ENCODE measurements at places on chromosomes 1 and 21.

DNA sequence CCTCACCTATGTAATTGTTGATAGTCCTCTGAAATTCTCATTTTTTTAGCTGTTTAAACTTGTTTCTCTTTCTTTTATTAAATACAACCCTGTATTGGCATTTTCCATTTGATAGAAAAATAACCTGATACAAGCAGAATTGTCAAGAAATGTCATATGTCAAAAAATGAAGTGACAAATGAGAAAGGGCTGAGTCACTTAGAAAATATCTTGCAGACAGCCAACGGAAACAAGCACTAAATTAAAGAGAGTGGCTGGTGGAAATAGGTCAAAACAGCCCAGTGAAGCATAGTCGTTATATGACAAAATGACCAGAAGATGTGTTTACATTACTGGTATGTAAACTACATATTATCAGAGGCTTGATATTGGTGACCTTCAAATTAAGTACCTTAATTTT is 484.4 kb downstream of the PLA2G4A start:
- no peak for ATAC-seq

- no peak for ATAC-seq
Observed at GRCh38 chr1:235225299-235225698, 64.2 kb upstream of the RBM34 start.

DNA sequence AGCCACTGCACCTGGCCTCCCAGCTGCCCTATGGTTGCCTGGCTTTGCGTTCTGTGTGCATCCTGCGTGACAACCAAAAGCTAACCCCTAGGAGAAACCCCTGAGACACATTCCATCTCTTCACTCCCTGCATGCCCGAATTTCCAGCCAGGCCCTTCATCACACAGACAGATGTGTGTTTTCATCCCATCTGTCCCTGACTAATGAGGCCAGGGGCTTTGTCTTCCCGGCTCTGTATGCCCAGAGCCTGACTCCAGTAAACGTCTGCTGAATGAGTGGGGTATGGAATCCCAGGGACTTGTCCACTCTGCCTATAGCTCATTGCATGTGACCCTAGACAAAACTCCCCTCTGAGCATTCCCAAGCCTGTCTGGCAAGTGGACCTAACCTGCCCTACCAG is 9.6 kb downstream of the ESPN start:
- ATAC-seq = no peak

DNA sequence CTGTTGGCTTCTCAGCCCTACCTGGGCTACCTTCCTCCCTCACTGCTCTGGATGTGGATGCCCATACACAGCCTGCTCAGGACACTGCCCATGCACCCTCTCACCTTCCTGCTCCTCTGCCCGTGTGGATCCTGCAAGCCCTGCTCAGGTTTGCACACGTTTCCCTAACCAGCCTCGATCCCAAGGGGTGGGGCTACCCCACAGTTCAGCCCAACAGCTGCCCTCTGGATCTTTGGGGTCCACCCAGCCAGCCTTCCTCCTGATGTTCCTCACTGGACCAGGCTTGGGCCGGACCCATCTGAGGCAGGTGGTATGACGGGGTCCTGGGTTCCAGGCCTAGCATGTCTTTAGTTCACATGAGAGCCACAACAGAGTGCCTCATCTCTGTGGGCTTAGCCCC is 4.7 kb downstream of the TMEM54 start:
- ATAC-seq = no peak

- ATAC-seq = no peak
Observed at GRCh38 chr1:173300061-173301044, 93.2 kb upstream of the TNFSF4 start.

DNA sequence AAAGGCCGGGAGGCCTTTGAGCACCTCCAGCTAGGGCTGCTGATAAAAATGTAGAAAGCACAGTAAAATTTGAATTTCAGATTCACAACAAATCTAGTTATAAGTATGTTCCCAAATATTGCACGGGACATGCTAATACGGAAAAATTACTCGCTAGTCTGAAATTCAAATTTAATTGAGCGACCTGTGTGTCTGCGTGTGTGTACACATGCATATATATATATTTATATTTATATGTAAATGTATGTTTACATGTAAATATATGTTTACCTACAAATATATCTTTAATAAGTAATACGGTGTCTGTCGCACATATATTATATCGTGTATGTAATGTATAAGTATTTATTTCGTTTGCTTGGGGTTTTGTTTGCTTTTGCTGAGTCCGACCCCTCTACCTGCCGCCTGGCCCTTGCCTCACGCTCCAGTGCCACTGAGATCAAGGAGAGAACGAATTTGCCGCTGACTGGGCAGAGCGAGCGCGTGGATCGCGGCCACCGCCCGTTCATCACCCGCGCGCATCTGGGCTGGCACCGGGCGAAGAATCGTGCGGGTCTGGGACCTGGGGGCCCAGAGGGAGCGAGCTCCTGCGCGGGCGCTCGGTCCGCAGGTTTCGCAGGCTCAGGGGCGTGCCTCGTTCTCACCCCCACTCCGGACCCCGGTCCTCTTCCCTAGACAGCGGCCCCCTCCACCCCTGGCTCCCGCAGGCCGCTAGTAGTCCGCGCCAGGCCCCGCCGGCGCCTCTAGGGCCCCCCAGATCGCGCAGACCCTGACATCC is 534 bp upstream of the WRAP73 start:
- ATAC-seq = no peak
